ENCODE measurements at places on chromosomes 1 and 21.

GRCh38 chr1:236113324-236114032 is 28.9 kb upstream of the GPR137B start:
- no peak for DNase-seq

DNA sequence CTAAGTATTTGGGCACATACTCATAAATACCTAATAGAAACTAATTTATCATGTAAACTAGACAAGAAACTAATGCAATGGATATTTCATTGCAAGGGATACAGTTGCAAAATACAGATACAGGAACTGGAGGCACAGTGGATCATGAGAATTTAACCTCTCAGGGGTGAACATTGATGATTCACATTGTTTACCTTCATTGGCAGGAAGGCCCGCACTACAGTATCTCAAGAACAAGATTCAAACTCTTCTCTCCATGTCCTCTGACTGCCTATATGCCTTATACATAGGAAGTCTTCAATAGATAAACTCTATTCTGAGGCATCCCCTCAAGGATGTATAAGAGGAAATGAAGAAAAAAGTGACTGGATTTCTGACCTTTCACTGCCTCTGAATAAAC is 18.4 kb upstream of the PTBP2 start:
- DNase-seq = no peak

DNA sequence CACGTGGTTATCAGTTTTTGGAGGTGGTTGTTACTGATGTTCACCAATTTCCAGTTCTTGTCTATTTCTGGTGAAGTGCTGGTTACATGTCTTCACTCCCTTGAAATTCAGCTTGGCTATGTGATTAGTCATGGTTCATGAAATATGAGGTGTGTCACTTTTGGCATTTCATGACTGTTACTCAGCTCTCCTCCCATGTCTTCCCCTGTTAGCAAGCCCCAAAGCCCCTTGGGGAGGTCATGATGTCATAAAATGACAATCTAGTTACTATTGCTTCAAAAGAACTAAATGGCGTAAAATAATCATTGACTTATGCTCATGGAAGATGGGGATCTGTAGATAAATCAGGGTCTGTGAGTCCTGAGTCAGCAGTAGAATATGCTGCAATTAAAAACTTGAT is 425.1 kb downstream of the SETD4 start:
- DNase-seq = no peak

DNA sequence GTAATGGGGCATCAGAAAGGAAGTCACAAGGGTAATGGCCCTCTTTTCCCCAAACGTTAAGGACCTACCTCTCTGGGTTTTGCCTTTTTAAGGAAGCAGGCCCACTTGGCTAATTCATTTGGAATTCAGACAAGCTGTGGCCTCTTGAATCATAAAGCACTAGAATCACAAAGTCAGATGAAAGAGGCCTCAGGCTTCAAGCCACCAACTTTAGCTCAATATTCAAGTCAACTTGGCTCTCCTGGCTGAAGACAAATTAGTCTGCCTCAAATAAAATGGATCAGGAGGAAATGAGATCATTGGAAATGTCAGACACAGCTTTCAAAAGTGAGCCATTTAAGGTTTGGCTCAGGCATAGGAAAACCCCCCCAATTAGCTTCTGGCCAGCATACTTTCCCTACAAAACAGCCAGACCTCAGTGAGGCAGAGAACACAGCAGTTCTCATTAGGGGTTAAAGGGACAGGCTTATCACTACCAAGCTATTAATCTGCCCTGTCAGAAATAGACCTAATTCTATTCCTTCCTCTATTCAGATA is 34.3 kb downstream of the SLC35D1 start:
- DNase-seq = no peak

GRCh38 chr1:153569465-153569864 is 3.8 kb upstream of the S100A2 start:
- no peak for DNase-seq

- no peak for DNase-seq
Measured at GRCh38 chr1:9696793-9697192, 45.3 kb downstream of the PIK3CD start.

- DNase-seq = peak; percentile 53
Measured at GRCh38 chr1:65429806-65430205, 9.3 kb downstream of the LEPR start.

DNA sequence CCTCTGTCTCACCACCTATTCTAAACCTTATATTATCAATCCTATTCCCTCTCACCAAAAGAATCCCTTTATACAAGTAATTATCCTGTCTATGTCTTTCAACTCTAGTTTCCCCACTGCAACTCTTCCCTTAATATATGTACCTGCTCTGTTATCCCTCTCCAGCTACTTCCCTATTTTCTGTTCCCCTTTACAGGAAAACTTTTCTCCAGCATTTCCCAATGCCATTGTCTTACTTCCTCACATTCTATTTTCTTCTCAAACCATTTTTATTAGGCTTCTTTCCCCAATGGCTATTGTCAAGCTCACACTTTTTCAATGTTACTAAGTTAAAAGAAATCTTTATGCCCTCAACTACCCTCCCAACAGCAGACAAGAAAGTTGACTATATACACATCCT is 11.6 kb downstream of the DPYD start:
- no peak for DNase-seq

DNA sequence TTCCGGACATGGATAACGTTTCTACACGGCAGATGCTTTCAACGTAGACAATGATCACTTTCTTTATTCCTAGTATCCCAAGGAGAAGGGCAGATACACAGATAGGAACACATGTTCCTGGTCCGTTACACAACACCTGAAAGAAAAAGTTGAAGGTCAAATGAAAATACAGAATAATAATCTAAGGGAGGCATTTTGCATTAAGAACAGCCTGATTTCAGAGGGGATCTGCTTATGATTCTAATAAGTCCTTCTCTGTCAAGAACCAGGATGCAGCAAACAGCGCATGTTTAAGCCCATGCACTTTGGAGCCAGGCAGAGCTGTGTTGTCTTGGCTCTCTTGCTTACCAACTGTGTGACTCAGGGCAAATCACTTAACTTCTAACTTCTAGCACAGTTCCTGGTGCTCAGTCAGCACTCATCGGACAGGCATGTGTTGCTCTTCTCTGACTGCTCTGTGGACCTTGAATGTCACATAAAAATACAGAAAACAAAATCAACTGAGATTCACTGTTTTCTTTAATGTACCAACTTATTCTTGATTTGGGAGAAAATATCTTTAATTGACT is 56.3 kb upstream of the CNN3 start:
- DNase-seq = no peak

GRCh38 chr1:3022976-3023375 is 1.7 kb downstream of the ACTRT2 start:
- DNase-seq = no peak

GRCh38 chr1:103461161-103462105 is 64.1 kb upstream of the RNPC3 start:
- DNase-seq = peak; percentile 30

DNA sequence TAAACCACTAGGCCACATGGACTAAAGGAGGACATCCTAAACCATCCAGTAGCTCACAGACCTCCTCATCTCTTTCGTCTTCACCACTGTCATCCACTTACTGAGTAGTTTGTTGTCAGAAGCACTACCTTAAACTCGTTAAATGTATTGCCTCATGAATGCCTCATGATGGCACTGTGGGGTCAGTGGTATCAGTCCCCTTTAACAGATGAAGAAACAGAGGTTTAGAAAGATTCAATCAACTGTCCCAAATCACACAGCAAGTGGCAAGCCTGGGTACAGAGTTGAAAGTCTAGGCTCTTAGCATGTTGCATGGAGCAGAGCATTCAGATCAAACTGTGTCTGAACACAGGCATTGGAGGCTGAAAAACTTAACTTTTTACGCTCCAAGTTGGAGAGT is 183.6 kb upstream of the KIAA0040 start:
- DNase-seq = no peak

DNA sequence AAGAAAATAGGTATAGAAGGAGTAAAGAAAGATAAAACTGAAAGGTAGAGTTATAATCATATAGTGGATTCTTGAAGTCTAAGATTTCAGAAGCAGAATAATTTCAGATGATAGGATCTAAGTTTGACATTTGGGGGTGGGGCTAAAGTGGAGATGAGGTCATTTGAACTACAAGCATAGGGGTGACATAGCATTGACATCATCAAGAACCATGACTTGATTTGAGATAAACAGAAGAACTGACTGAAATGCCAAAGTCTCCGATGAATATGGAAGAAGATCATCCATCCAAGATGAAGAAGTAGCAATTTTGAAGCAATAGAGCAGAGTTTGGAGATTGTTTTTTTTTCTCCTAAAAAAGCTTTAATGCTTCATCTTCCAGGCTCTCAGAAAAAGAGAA is 122.3 kb downstream of the MACF1 start:
- DNase-seq = no peak

DNA sequence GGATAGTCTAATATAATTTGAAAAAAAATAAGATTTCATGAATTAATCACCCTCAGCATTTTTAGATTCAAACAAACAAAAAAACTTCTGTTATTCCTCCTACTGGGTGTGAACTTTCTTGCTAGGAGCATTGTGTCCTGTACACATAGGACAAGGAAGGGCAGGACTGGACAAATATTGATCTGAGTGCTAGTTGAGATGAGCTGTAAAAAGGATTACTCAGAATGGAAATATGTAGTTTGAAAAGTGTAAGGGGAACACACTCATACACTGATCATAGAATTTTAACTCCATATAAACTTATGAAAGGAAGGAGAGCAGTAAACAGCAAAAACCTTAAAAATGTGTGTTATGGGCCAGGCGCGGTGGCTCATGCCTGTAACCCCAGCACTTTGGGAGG is 156.5 kb upstream of the ZNF648 start:
- no peak for DNase-seq

DNA sequence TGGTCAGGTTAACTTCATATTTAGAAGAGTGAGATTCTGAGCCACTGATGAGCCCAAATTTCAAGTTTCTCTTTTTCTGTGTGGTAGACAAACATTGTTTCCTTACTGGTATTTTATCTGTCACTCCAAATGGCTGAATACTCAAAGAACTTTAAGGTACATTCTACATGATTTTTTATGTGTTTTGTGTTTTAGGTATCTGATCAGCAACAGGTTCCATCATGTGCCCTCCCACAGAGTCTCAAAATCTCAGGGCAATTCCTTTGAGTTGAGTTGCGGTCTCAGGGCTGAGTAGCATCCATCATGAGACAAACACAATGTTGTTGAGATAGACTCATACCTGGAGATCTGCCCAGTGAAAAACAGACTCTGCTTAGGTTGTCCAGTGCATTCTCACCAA is 14.7 kb upstream of the CEP350 start:
- no peak for DNase-seq

DNA sequence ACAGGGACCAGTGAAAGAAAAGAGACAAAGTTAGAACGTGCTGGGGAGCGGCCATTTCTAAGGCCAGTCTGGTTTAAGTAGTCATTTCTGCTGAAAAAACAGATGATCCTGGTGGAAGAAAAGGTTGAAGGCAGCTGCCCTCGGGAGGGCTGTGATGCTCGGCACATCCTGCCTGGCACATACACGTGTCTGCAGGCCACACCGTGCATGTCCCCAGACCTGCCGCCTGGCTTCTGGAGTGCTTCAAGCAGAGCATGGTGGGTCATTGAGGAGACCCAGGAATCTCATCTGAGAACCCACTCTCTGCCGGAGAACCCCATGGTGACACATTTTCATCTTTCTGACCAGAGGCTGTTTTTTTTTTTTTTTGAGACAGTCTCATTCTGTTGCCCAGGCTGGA is 32.4 kb downstream of the IFNAR1 start:
- DNase-seq = no peak

DNA sequence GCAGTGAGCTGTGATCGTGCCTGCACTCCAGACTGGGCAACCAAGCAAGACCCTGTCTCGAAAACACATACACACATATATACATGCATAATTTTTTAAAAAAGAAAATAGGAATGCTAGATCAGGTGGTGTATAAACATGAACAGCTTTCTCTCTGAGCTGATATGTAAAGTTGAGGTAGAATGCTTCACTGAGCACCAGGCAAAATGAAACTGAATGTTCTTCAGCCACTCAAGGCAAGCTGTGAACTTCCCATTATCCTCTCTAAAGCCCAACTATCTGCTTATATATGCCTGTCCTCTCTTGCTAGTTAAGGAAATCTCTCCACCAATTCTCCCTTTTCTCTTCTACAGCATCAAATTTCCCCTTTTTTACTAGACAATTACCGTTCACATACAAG is 93.0 kb downstream of the NUF2 start:
- DNase-seq = no peak

DNA sequence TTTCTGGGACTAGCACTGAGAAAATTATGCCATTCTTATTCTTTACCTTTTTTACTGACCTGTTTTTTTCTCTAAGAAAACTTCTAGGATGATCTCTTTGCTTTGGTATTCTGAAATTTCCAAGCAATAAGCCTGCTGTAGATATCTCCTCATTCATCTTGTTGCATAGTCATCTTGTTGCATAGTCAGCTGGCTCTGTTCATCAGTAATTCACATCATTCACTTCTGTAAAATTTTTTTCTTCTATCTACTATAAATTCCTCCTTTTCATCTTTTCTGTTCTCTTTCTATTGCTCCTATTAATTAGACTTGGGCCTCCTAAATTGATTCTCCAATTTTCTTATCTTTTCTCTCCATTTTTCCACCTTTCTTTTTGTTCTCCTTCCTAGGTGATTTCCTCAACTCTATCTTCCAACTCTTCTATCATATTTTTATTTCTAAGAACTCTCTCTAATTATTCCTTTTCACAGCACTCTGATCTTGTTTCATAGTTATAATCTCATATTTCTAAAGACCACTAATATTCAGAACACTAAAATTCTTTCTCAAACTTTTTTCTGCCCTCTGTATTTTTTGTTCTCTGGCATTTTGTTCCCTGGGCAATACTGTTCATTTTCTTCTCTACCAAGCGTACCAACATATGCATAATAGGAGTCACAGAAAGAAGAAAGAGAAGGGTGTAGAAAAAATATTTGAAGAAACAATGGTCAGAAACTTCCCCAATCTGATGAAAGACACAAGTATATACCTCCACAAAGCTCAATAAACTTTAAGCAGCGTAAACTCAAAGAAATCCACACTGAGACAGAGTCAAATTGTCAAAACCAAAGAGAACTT is 17.7 kb downstream of the TUT4 start:
- DNase-seq = no peak

DNA sequence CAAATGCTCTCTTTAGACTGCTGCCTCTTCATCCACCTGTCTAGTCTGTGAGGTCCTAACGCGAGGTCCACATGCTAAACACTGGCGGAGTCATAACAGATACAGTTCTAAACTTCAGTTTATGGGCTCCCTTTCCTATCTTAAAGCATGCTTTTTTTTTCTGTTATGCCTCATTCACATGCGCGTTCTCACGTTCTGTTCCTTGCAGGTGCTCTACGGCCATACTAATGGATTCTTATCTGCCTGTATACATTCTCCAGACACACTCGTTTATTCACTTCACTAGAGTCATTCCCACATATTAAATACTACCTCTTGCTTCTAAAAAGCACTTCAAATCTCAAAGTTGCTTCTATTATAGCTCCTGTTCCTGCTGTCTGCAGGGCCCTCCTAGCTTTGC is 38.7 kb downstream of the PHC2 start:
- no peak for DNase-seq

Data from SW 1271 (cell line).